CD4-positive, alpha-beta T cell treated with Interleukin-15 for 4 hours (primary cell): ENCODE measurements at places on chromosomes 3 and 15.

- DNase-seq, result no peak
These were observed 12.8 kb downstream of the ADPGK start for GRCh38 chr15:72770673-72771328.

- no peak for DNase-seq
These were observed 144.7 kb upstream of the ANKRD28 start for GRCh38 chr3:15942462-15942861.

GRCh38 chr15:41883484-41883825, 10.4 kb downstream of the SPTBN5 start:
- no peak for DNase-seq

DNA sequence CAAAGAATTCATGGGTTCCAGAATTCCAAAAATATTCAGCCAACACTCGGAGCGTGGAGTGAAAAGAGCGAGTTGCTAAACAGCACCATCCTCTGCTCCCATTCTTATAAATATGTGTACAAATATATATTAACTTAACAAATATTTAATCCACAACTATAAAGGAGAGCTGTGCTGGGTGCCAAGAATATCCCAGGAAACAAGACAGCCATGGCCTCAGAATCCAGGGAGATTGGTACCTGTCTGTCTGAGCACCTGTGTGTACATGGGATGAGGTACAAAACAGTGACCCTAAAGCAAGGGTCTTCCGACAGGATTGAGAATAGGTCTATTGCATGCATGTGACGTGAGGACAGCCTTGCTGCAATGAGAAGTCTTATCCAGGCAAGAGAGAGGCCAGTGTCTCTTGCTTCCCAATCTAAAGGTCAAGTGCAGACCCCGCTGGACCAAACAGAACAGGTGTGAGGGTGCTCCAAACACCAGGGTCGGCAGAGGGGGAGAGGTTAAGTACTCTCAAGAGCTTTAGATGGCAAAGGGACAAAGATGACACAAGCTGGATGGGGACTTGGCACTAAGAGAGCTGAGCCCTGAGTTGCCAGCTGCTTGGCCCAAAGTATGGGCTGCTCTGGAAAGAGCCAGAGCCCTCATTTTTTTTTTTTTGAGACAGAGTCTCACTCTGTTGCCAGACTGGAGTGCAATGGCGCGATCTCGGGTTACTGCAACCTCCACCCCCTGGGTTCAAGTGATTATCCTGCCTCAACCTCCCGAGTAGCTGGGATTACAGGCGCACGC, 36.2 kb downstream of the HOMER2 start:
- DNase-seq, result no peak

- DNase-seq, result no peak
These were observed 77.4 kb downstream of the SEC22A start for GRCh38 chr3:123279121-123279520.

GRCh38 chr3:133944181-133944580, 48.5 kb upstream of the RAB6B start:
- DNase-seq, result no peak

DNA sequence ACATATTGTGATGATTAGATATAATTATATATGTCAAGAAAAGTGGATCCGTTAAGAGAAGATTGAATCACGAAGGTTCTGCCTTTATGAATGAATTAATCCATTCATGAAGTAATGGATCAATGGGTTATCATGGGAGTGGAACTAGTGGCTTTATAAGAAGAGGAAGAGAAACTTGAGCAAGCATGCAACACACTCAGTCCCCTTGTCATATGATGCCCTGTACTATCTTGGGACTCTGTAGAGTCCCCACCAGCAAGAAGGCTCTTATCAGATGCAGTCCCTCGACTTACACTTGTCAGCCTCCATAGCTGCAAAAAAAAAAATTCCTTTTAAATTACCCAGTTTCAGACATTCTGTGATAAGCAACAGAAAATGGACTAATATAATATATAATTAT, 301.9 kb downstream of the RAP2B start:
- DNase-seq, result no peak

- no peak for DNase-seq
These were observed 90.0 kb upstream of the LRTM1 start for GRCh38 chr3:55017876-55018275.

DNA sequence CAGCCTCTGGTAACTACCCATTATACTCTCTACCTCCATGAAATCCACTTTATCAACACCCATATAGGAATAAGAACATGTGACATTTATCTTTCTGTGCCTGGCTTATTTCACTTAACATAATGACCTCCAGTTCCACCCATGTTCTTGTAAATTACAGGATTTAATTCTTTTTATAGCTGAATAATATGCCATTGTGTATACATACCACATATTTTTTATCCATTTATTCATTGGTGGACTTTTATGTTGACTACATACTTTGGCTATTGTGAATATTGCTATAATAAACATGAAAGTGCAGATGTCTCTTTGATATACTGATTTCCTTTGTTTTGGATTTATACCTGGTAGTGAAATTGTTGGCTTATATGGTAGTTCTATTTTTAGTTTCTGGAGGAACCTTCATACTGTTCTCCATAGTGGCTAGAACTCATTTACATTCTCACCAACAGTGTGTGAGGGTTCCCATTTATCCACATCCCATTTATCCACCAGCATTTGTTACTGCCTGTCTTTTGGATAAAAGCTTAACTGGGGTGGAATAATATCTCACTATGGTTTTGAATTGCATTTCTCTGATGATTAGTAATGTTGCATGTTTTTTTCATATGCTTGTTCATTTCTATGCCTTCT, 473.4 kb downstream of the TBL1XR1 start:
- DNase-seq, result no peak

GRCh38 chr3:58013973-58014649, 5.9 kb downstream of the FLNB start:
- DNase-seq, result no peak

DNA sequence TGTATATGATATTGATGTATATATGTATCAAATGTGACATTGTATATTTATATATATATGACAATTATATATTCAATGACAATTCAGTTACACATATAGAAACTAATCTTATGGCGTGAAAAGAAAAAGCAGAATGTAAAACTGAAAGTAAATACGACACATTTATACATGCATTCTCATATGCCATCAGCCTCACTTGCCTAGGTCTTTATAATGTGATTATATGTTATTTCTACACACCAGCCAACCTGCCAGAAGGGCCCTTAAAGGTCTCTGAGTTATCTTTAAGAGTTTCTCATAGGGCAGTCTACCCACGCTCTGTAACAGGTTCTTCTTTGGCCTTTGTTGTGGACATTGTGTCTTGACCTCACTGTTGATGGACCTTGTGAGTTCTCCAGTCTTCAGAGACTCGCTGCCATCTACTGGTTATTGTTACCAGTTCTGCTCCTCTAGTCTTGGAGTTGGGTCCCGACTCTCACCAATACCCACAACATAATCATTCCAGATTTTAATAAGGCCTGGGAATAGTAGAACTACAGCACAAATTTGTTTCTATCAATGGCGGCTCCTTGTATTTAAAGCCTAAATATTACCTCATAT, 371.5 kb upstream of the GOLIM4 start:
- no peak for DNase-seq

DNA sequence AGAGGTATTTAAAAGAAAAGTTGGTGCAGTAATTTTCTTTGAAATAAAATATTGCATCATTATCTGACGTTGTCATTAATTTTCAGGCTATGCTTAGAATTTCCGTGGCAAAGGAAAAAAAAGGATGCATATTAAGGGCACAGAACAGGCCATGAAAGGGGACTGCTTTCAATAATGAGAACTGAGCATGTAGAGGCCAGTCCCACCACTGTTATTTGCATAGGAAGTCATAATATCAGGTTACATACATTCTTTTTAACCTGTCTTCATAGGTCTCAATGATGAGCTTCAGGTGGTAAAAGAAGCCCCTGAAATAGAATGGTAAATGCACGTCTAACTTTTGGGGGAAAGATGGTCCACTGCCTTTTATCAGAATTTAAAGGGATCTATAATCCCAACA, 272.1 kb upstream of the ALCAM start:
- no peak for DNase-seq

- no peak for DNase-seq
These were observed 20.5 kb downstream of the ATP8B4 start for GRCh38 chr15:50098545-50098944.

- no peak for DNase-seq
These were observed 406.4 kb upstream of the NPAP1 start for GRCh38 chr15:24269166-24269571.

DNA sequence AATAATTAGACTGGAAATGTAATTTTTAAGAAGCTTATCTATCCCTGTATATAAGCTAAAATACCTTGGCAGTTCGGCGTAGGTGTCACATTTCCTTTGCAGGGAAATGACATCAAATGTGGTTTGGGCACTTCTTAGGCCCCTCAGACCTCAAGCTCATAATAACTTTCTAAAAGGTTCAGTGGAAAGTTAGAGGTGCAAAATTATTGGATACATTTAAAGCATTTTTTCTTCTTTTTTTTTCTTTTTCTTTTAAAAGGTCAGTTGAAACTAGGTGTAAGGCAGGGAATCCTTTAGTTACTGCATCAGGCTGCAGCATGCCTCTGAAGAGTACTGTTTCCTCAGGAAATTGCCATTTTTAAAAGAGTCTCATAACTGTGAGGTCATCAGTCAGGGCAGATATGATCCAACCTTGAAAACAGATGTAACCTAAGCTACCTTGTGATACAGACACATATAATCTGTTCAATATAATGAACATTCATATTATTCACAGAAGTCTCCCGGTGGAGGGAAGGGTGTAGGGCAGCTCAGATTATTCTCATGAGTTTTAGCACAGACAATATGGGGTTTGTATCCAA, 4.8 kb downstream of the SACM1L start:
- peak; percentile 44 for DNase-seq

- no peak for DNase-seq
These were observed 127.1 kb downstream of the MEGF11 start for GRCh38 chr15:66126456-66126855.

GRCh38 chr15:71515375-71516186, 294.8 kb upstream of the NR2E3 start:
- DNase-seq, result no peak

GRCh38 chr15:91973481-91973880, 120.0 kb downstream of the SLCO3A1 start:
- no peak for DNase-seq

- DNase-seq, result no peak
These were observed 93.7 kb upstream of the TSC22D2 start for GRCh38 chr3:150314248-150315004.

- DNase-seq, result no peak
These were observed 210.4 kb downstream of the ERC2 start for GRCh38 chr3:56257826-56258225.

DNA sequence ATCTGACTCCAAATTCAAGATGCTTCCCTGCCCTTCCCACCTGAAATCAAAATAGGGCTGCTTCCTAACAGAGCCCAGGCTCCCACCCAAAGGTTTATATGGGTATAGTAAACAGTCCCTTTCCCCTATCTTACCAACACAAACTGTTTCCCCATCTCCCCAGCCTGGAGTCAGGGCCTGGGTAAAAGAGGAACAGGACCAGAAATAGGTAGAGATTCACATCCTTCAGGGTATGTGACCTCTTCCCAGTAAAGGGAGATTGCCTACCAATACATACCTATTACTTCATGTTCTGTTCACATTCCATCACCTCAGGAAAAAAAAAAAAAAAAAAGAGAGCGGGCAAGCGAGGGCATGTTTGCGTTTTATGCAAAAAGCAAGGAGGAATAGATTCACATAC, 9.7 kb upstream of the SHF start:
- DNase-seq, result no peak
